ENCODE measurements at places on chromosomes 16 and 17.

- DNase-seq: no peak
Observed at GRCh38 chr17:47948706-47949196, 7.4 kb downstream of the PNPO start.

- DNase-seq: no peak
Observed at GRCh38 chr16:68907781-68908181, 64.5 kb downstream of the TANGO6 start.

DNA sequence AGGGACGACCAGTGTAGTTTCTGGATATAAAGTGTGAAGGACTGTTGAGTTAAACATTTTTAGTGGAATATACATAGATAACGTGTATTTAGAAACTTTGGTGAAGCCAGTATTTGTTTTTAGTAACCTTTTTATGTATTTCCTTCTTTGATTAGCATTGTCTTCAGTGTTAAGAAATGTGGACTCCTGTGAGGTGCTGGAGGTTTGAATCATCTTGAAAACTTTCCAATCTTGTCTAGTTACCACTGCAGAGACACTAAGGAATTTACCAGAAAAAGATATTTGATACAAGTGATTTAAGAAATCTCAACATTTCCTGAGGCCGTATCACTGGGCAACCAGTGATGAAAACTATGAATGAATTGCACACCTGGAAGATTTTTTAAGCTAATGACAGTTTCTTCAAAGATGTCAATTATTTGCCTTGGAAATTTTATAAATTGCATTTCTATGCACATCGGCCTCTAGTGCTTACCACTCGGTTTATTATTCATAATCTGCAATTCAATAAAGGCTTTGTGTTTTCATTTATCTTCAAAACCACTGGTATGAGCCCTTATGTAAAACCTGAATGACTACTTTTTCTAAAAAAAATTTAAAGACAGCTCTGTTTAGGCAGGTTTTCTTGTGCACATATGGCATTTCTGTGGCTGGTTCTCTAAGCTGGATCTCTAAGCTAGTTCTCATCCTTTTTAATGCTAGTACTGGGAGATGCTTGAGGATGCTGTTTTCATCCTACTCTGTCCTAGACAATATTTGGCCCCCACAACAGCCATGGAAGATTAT, 31.4 kb upstream of the ADCY7 start:
- no peak for DNase-seq

DNA sequence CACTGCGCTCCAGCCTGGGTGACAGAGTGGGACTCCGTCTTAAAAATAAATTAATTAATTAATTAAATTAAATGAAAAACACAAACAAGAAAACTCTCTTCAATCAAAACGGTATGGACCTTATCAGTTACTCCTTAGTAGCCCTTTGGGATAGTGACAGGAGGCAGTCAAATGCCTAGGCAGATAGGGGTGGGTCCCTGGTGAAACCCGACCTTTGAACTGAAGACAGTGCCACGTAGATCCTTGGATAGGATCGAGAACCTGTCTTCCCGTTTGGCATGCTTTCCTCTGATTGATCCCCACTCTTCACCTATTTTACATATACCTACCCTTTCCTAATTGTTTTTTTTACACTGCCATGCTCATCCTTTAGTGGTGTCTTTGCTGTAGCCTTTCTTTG, 22.2 kb upstream of the DHRS7B start:
- DNase-seq: no peak

- DNase-seq: peak; percentile 10
Observed at GRCh38 chr17:7782240-7782639, 51.8 kb upstream of the KDM6B start.

DNA sequence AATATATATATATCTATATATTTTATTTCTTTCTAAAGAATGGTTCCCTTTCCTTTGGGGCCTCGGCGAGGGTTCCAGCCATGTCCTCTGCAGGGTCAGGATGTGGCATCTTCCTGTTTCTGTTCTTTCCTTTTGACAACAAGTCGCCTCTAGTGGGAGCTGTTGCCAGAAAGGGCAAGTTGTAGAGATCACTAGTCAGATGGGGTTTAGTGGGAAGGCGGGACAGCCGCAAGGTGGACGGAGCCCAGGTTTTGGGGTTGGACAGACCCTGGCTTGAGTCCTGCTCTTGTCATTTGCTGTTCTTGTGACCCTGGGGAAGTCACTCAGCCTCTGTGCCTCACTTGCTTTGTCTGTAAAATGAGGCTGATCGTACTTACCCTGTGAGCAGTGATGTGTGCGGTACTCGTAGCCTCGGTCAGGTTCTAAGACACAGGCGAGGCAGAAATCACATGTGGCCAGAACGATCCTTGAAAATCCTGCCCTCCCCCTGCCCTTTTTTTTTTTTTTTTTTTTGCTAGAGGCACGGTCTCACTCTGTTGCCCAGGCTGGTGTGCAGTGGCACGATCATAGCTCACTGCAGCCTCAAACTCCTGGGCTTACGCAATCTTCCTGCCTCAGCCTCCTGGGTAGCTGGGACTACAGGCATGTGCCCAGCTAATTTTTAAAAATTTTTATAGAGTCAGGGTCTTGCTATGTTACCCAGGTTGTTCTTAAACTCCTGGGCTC, 80.1 kb downstream of the ABCC6 start:
- DNase-seq: no peak

DNA sequence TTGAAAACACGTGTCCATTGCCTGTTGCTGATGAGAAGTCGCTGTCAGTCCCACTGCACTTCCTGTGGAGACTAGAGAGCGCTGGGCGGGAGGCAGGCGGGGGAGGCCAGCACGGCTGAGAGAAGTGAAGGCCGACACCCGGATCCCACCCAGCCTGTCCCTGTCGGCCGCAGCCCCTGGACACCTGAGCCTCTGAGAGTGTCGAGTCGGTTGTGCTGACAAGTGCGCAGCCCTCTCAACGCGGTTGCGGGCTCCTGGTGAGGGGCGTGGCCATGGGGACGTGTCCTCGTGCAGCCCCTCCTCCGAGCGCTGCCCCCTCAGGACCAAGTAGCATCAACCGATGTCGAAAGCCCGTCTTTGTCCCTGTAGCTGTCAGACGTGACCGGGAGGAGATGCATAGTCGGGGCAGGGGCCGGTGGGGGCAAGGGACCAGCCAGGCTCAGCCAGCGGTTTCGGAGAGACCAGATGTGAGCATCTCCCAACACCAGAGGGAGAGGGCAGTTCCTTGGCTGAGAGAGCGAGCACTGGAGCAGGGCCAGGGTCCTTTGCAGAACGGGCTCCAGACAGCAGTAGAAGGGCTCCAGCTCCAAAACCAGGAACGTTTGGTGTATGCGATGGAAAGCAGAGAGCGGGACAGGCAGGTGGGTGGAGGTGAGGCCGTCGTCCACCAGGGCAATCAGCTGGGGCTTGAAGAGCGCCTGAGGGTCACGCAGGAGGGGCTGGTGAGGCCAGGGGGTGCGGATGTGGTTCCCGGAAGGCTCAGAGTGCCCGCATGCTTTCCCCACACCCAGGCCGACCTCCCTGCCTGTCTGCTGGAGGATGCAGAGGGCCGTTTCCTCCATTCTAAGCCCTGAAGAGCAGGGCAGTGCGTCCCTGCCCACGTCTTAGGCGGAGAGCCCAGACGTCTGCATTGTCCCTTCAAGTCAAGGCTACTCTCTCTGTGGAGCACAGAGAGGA, 43.3 kb upstream of the CHMP6 start:
- no peak for DNase-seq

DNA sequence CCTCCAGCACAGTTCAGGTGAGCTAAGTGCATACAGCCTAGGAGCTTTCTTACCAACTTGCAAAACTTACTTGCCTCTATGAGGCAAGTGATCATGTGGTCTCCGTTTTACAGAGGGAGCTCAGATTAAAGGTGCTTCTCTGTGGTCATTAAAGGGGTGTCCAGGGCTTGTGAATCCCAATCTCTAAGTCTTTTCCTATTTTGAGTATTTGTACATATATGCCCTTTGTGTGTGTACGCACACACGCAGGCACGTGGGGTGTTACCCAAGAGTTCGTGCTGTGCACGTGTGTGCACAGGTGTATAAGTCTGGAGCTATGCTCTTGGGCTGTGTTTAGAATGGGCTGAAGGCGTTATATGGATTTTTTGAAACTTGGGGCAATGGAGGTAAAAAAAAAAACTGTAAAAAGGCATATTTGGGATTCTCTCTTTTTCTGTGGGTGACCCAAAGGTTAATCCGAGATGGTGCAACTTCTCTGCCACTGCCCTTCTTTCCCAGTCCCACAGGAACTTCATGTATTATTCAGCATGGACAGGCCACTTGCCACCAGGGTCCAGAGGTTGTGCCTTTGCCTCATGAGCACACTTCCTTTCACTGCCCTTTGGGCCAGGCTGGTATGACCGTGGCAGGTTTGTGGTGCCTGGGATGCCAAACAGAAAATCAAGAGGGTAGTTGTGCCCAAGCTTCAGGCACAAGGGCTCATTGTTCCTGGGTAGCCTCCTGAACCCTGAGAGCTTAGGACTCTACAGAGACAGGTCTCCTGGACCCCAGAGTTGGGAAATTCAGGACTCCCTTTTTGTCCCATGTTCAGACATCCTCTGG, 1.5 kb downstream of the ABCC3 start:
- no peak for DNase-seq

- no peak for DNase-seq
Observed at GRCh38 chr16:57838161-57838560, 35.9 kb upstream of the KIFC3 start.

DNA sequence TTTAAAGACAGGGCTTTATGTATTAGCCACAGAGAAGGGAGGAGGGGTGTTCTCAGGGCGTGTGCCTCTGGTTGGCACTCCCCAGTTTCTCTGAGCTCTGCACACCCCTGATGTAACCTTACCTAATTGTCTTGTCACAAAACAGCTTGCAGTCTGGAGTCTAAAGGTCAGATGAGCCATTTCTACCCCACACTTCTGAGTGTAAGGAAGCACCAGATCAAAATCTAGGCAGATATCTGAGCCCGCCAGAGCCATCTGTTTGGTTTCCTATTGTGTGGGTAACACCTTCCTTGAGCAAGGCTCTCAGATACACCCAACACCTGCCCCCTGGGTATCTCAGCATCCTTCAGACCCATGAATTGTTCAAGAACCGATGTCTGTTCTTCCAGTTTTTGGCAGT, 15.5 kb downstream of the CDH1 start:
- DNase-seq: no peak

DNA sequence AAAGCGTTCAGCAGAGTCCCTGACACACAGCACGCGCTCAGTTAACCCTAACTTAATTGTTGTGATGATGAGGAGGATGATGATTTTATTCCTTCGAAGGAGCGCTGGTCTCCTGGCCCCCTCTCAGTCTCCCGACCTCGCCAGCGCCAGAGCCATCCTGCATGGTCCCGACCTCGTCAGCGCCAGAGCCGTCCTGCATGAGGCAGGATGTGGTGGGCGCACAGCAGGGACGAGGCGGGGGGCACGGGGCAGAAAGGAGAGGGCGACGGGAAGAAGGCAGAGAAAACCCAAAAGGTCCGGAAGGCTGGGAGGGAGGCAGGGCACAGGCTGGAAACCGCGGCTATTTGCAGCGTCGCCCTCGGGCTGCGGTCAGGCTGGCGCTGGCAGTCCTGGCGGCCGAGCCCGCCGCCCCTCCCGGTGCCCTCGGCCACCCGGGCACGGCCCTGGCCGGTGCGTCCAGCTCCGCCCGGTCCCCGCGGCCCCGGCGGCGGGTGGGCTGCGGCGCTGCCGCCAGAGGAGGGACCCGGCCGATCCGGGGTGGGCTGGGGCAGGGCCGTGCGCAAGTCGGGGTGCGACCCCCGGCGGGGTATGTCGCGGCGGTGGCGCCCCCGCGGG, 3.0 kb upstream of the TAC4 start:
- DNase-seq: no peak

DNA sequence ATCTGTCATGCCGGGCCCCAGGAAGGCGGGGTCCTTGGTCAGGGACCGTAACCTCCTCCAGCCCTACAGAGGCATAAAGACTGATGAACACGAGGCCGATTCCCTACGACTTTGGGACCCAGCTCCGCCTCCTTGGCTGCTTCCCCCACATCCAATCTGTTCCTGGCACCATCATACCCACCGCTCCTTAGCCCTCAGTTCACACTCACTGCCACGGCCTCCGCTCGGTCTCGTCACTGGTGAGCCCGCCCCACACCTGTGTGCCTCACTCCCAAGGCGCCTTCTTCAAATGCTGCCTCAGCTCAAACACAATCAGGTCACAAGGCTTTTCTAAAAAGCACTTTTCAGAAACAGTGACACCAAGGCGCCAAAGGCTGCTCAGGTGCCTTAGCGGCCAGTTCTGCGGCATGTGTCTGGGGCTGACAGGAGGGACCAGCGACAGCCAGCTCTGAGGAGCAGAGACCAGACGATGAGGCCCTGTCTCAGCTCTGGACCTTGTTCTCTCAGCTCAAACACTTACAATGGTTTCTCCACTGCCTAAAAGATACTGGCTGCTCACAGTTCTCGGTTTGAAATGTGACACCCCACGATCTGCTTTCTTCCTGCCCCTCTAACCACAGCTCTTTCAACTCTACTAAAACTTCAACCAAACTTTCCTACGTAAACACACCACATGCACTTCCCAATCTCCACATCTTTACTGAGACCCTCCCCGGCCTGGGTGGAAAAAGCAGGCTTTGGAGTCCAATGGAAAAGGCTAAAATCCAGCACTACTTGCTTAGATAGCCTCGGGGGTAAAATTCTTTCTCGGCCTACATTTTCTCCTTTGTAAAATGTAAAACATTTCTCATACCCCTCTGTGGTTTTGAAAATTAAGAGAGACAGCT, 33.2 kb downstream of the CYB5D2 start:
- DNase-seq: peak; percentile 37

- no peak for DNase-seq
Observed at GRCh38 chr17:75950421-75950820, 9.6 kb upstream of the FBF1 start.

GRCh38 chr17:17603895-17604225, 12.4 kb upstream of the PEMT start:
- DNase-seq: no peak

GRCh38 chr17:69764146-69764545, 310.9 kb upstream of the KCNJ16 start:
- DNase-seq: no peak

DNA sequence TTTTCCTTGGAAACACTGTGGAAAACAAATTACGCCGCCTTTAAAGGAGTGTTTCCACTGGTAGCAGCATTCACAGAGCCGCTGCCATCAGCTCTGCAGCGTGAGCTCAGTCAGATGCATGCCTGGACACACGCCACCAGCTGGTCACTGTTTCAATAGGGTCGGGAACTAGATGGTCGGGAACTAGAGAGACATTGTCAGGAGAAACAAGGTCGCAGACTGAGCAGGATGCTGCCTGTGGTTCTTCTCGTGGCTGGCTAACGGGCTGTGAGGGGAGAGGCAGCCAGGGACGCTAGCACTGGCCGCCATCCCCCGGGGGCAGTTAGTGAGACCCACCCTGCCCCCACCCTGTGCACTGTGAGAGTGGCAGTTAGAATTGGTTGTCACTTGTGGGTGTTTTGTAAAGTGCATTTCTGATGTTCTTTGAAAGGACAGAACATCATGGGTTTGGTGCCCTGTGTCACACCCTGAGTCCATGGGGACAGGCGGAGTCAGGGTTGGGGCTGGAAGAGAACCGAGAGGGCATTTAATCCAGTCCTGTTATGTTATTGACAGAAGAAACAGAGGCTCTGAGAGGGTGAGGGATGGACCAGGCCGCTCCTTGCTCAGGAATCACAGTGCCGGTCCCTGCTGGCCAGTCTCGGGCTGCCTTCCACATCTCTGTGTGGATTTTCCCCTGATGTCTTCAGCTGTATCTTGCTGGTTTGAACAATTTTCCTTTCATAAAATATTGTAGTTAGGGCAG, 86.3 kb downstream of the SPECC1 start:
- DNase-seq: no peak

All from BJ (cell line).